ENCODE measurements at places on chromosomes 2 and 18. TPM values are rescaled to one million over a fixed set of nuclear protein-coding genes. Genes with fewer than 3 reads are reported as not detected.

DNA sequence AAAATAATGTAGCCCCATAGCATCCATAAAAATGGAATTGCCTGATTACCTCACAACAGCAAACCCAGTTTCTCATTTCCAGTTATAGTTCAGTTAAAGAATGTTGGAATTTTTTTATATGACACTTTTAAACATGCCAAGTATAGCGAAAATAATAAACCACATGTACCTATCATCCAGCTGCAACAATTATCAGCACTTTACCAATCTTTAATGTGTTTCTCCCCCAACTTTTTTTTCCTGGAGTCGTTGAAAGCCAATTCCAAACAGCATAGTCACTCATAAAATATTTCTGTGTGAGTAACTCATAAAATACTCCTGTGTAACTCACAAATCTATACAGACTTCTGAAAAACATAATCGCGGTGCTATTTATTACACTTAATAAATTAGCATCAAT lies 38.1 kb downstream of the SMAD4 start:
- peak; percentile 76 for DNase-seq

- no peak for DNase-seq
These were observed 47.0 kb upstream of the PPP1CB start for GRCh38 chr2:28704621-28705020.

DNA sequence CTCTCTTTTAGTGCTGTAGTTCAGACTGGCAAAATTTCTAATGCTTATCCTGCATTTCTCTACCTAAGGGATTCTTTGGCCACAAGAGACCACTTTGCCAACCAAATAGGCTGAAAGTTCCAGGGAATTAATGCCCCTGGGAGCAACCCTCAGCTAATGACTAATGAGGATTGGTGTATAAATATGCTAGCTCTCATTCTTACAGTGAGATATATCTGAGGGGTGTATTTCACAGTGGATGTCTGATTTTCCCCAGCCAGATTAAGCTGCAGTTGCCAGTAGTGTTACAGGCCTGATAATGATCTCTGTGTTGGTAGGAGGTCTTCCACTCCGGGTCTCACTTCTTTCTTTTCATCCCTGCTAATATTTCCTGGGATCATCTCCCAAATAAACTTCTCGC lies 90.4 kb downstream of the GULP1 start:
- DNase-seq = peak; percentile 47

DNA sequence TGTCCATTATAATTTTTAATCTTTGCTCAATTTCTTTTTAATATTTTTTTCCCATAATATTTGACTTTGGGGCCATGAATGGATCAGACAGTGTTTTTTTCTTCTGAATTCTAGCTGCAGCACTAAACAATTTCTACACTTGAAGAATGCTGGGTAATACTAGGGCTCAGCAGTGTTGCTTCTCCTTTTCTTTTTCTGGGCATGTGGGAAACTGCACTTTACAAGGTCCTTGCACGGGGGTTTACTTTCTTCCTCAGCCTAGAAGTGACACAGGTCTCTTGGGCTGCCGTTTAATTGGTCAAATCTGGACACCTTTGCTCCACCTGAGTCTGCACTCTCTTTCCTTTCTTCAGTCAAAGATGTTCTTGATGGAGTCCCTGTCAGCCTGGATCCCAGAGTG lies 135.4 kb upstream of the APCDD1 start:
- no peak for DNase-seq

GRCh38 chr2:134782792-134783191 lies 55.6 kb upstream of the ACMSD start:
- no peak for DNase-seq

GRCh38 chr2:25256488-25256875 lies 85.2 kb downstream of the DNMT3A start:
- no peak for DNase-seq

GRCh38 chr18:11387880-11388279 lies 221.5 kb upstream of the SLC35G4 start:
- DNase-seq = peak; percentile 39

GRCh38 chr2:9778471-9779316 lies 64.6 kb upstream of the TAF1B start:
- peak; percentile 51 for DNase-seq

DNA sequence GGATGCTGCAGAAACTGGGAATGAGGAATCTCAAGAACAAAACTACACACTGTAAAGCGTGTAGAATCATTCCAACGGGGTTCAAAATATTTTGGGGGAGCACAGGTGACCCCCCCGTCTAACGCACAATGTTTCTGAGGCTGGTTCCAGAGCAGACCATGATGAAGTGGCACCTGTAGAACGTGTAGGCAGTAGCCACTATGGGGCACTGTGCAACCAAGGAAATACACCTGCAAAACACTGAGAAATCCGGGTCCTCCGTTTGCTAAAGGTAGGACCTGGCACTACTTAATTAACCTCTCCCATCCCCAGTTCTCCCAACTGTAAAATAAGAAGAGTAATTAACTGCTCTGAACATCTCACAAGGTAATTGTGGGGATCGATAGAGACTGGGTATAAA lies 22.6 kb downstream of the ST6GAL2 start:
- DNase-seq = no peak

- DNase-seq = no peak
These were observed 264.3 kb upstream of the SLC39A10 start for GRCh38 chr2:195392446-195393336.

- no peak for DNase-seq
These were observed 206.1 kb upstream of the RND3 start for GRCh38 chr2:150693556-150693955.

DNA sequence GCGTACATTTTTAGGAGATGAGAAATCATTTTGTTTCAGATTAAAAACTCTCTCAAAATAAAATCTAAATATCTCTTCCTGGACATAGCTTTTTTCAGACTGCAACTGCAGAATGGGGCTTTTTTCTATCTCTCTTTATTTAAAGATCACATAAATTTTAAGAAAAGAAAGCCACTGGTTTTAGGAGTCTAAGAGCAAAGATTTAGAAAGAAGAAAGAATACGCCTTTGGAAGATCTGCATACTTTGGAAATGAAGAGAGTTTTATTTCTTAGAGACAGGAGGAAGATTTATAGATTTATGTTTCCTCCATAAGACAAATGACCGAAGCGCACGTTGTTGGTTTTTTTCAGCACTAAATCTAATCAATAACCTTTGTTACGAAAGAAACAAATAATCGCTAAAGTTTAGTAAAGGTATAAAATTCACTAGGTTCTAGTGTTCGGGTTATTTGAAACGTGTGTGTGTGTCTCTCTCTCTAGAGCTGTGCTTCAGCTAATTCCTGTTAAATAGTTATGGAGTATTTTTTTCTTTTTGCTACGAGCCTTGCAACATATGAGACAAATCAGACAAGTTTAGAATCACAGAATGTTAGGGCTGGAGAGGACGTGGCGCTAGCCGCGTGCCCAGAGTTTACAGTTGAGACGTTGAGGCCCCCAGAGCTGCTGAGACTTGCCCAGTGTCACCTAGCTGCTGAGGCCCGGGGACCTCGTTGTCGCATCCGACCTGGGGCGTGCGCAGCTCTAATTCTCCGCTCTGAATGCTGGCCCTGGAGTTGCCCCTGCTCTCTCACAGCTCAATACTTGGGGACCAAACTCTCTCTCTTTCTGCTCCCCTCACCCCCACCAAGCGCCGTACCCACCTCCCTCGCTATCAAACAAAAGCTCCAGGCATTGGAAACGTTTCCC lies 69.9 kb downstream of the CTAGE1 start:
- DNase-seq = peak; percentile 63

DNA sequence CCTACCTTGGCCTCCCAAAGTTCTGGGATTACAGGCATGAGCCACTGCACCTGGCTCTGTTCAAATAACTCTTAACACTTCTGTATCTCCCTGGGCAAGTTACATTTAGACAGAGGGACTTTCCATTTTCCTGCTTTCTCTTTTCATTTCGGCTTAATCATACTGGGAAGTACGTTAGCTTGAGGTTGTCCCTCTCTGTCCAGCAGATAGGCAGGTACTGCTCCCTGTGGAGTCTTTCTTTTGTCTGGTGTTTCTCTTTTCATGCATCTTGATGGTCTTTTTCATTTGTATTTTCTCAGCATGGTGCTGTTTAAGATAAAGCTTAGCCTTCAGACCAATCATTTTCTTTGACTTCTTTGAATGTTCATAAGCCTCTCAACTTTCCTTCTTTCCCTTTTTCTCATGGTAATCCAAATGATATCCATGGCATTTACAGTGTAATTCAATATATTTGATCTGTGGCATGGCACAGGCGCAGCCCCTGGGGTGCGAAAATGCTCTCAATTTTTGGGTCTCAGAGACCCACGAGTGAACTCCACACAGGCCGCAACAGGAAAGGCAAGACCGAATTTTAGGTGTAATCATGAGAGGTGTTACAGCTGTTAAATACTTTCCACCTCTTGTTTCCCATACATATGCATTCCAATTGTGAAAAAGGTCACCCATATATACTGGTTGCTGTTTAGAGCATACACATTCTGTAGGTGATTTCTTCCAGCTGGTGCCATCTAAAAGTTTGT lies 99.9 kb upstream of the MYO3B start:
- no peak for DNase-seq

GRCh38 chr2:203451689-203452088 lies 83.4 kb downstream of the RAPH1 start:
- peak; percentile 37 for DNase-seq

GRCh38 chr2:105645938-105646773 lies 98.6 kb upstream of the NCK2 start:
- no peak for DNase-seq

GRCh38 chr2:153478289-153479261 lies at the start of gene RPRM:
RPRM (minus strand) TSS chr2:153478762; CDS start chr2:153478565, 197 bp downstream.
- DNase-seq = peak; percentile 32

- no peak for DNase-seq
These were observed 53.2 kb downstream of the VWA3B start for GRCh38 chr2:98140210-98140609.

DNA sequence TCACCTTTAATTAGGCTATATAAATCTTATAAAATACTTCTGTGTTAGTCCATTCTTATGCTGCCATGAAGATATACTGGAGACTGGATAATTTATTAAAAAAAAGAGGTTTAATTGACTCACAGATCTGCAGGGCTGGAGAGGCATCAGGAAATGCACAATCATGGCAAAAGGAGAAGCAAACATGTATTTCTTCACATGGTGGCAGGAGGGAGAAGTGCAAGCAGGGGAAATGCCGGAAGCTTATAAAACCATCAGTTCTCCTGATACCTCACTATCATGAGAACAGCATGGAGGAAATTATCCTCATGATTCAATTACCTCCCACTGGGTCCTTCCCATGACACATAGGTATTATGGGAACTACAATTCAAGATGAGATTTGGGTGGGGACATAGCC lies 504.4 kb downstream of the RIT2 start:
- no peak for DNase-seq

GRCh38 chr2:120490091-120490798 lies 144.3 kb downstream of the INHBB start:
- DNase-seq = no peak

DNA sequence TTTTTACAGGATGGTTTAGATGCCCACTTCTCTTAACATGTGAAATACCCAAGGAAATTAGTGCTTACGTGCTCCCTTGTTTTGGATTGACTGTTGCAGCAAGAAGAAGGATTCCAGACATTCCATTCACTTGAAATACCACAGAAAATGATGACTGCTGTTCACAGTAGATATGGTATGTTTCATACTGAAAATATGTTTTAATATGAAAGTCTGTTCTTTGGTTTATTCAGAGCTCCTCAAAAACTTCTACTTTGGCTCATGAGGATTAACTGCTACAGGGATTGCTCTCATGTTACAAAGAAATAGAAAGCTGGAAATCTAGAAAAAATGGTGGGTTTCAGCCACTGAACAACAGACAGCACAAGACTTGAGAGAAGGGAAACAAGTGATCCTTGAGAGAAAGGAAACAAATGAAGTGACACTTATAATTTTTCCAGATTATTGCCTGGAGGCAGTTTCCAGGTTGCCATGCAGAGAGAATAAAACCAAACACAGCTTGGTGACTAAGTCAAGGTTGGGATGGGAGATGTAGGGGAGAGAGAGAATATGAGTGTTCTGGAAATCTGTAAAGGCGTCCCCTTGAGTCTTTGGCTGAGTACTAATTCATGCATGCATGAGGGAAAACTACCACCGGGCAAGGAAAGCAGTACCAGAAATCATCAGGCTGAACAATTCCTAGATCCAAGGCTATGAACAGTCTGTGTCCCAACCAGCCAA lies 348.1 kb downstream of the CLIP4 start:
- DNase-seq = peak; percentile 89

GRCh38 chr18:7177116-7177744 lies 53.7 kb upstream of the LRRC30 start:
- DNase-seq = peak; percentile 63

- no peak for DNase-seq
These were observed 180.9 kb upstream of the GALNT5 start for GRCh38 chr2:157076526-157077161.

GRCh38 chr2:113720167-113720566 lies 36.3 kb downstream of the SLC35F5 start:
- DNase-seq = peak; percentile 27

DNA sequence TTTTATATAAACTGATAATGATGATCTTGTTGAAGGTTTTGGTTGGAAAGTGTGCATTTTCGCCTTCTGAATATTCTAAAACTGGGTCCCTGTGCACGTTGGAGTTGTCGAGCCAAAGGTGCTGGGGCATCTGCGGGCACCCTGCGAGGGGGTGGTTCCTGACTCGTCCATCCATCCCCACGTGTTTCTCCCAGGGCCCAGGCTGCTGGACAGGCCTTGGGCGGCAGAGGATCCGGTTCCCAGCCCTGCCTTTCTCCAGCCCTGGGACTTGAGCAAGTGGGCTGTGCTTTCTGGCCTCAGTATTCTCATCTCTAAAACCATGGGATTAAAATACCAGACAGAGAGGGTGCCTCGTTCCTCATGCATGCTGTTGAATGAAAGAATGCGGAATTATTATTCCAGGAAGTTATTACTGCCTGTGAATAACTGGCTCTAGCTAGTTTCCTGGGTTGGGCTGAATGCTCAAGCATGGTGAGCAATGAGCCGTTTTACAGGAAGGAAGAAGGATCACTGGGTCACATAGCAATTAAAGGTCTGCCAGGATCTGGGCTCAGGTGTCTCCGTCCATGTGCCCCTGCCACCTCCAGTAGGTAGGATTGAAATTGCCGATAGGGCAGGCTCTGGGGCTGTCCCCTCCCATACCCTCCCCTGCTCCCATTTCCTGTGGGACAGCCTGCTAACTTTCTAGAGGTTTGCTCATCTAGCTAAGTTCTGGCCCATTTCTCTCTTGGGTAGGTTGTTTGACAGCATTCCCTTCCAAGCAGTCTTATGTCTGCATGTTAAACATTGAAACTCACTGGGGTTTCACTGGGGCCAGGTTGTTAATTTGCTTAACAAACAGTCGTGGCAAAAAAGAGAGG lies 77.2 kb upstream of the HS6ST1 start:
- DNase-seq = peak; percentile 2

The GALNT5 gene
- total RNA-seq = 11.4 TPM

The TUBB8B gene
- not detected for total RNA-seq

The RAB17 gene
- total RNA-seq = 0.54 TPM

The CCDC195 gene
- total RNA-seq = not detected

The TNFAIP6 gene
- 51.9 TPM for total RNA-seq

The DPYSL5 gene
- not detected for total RNA-seq

The RFTN2 gene
- total RNA-seq = 16.4 TPM

The POTEI gene
- total RNA-seq = not detected

The RTKN gene
- 15.7 TPM for total RNA-seq

The GPR35 gene
- 0.09 TPM for total RNA-seq

The CGREF1 gene
- 9.3 TPM for total RNA-seq

The LHCGR gene
- total RNA-seq = not detected

The CTAGE1 gene
- not detected for total RNA-seq

The PROKR1 gene
- total RNA-seq = not detected

The DLX2 gene
- total RNA-seq = 0.72 TPM

The NPAS2 gene
- 5.4 TPM for total RNA-seq

The DYSF gene
- 1.2 TPM for total RNA-seq

All from fibroblast of the aortic adventitia (primary cell).